Stimulated activated CD4-positive, alpha-beta T cell treated with anti-CD3 and anti-CD28 coated beads, Interleukin-2, amount 100 ng/mL, for 48 hours (primary cell): ENCODE measurements at places on chromosomes 2 and 18.

DNA sequence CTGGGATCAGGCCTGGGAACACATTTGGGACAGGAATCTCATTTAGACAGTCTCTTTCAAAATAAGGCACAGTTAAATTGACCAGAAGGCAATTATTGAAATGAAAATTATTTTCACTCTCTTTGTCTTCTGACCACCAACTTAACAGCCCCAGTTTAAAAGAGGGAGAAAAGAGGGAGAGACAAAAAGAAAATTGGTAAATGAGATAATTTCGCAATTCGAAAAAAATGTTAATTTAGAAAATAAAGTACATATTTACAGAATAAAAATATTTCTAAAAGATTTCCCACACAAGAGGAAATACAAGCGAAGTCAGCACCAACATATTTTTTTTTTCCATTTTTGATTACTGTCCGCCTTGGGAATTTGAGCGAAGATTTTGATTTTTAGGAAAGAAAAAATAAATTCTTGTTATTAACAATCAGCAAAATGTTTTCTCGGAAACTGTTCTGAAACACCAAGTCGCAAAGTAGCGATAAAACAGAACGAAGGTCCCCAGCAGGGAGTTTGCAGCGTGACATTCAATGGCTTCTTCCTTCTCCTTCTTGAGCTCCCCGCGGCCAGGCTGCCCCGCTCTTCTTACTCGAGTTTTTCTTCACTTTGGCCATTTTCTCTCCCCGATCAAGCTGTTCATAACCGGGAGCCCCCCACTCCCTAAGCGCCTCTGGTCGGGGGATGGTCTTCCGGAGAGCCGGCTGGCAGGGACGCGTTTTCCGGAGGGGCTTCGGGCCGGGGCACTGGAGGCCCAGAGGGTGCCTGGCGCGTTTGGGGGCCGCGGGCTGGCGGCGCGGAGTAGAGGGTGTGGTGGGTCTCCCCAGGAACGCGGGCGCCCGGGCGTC, 5.0 kb downstream of the SP9 start:
- DNase-seq = no peak

DNA sequence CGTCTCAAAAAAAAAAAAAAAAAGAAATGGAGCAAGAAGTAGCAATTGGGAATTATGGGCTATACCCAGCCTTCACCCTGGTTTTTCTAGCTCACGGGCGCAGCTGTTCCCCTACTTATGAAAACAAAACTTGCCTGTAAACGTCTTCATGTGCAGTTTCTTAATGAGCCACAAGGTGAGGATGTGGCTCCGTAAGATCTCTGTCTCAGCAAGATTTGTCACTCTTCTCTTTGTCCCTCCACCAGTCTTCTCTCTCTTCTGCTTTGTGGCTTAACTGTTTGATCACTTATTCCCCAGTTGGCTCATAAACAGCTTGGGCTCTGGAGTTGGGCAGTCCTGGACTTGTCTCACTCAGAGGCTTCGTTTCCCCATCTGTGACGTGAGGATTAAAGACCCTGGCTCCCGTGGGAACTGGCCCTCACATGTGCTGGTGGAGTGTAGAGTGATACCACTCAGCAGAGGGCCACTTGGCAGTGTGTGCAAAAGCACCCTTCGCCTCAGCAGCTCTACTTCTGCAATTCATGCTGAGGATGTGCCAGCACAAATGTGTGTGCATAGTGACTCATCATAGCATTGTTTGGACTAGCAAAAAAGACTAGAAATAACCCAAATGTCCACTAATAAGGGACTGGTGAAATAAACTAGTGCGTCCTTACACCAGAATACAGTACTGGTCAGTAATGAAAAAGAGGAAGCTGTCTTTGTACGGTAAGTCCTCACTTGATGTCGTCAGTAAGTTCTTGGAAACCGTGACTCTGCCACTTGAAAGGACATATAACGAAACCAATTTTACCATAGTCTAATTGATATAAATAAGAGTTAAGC, 8.7 kb downstream of the CEP68 start:
- no peak for DNase-seq

DNA sequence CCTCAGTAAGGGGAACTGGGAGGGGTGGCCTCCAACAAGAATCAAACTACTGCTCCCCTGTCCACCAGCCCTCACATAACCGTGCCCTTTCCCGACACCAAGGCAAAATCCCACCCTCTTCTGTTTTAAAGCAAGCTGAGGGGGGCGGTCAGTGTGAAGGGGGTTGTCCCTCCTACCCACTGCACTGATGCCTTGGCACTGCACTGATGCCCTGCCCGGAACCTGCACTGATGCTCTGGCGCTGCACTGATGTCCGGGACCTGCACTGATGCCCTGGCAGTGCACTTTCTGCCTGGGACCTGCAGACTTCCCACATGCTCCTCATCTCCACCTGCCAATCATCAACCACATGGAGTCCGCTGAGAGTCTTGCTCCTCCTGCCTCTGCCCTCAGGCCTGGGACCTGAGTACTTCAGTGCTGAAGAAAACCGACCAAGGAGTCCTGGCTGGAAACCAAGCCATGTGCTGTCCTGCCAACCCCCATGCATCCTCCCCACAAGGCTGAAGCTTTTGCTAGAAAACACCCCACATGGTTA, 179.5 kb downstream of the SMAD2 start:
- no peak for DNase-seq

DNA sequence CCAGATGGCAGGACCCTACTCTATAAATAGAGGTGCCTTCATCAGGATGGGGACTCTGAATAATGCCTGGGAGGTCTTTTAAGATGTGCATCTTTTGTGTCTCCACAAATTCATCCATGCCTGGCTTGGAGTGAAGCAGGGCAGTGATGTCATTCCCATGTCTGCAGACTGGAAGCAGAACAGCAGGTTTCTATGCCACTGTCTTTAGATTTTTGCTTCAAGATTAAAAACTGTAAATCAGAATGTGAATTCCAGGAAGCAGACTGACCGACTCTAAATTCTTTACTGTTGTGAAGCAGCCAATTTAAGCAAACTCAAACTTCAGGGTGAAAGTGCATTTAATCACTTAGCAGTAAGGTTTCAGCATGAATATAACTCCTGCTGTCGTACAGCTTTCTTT, 159.3 kb downstream of the SCG2 start:
- DNase-seq = no peak

DNA sequence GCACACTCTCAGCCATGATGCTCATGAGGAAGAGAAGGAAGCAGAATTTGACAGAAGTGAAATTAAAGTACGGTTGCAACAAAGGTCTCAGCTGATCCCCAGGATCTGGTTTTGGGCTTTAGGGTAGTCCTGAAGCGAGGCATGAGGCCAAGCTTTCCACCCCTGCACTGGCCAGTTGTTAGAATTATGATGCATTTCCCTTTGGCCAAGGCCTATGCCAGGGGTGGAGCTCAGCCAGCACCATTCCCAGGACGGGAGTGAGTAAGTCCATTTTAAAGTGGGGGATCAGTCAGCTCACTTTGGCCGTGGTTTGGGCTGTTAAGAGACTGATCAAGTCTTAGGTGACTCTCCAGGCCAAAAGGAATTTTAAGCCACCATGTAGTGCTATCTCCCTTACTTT, 314.5 kb upstream of the MMADHC start:
- no peak for DNase-seq
